Activated T-helper 2 cell treated with anti-CD3 and anti-CD28 coated beads, Interferon-gamma antibody, Interleukin-2, Interleukin-4, amounts not matched to agents 10 μg/mL and 5 μg/mL and 100 μg/mL, durations not matched to agents 14 hours and 24 hours and 36 hours (primary cell): ENCODE measurements at places on chromosomes 1 and 21. TPM values are rescaled to one million over a fixed set of nuclear protein-coding genes. Genes with fewer than 3 reads are reported as not detected.

SERTAD4 gene
- total RNA-seq, result not detected in 2 replicates

AHDC1 gene
- 28.5 and 29.3 TPM in 2 replicates for total RNA-seq

GJA9 gene
- not detected in 2 replicates for total RNA-seq

GNG4 gene
- total RNA-seq, result 167 and 170 TPM in 2 replicates

CFAP45 gene
- 1.5 and 2.3 TPM in 2 replicates for total RNA-seq

OR6K3 gene
- not detected in 2 replicates for total RNA-seq

ARHGEF16 gene
- total RNA-seq, result not detected in 2 replicates

OR6N1 gene
- not detected in 2 replicates for total RNA-seq

MARK1 gene
- total RNA-seq, result not detected in 2 replicates

OR2L8 gene
- total RNA-seq, result 0.21 TPM in 2 replicates

HJV gene
- not detected in 2 replicates for total RNA-seq

NTPCR gene
- 34.6 and 38.1 TPM in 2 replicates for total RNA-seq

OR2L5 gene
- total RNA-seq, result not detected in 2 replicates

FAM72C gene
- 16.9 and 18.7 TPM in 2 replicates for total RNA-seq

SLC19A2 gene
- total RNA-seq, result 11.2 and 11.9 TPM in 2 replicates

NIBAN1 gene
- total RNA-seq, result 16.8 and 17.0 TPM in 2 replicates

TMPRSS2 gene
- not detected in 2 replicates for total RNA-seq

CHI3L2 gene
- total RNA-seq, result 1.3 and 1.8 TPM in 2 replicates

TFF1 gene
- 0.48 and 0.51 TPM in 2 replicates for total RNA-seq

ARHGEF19 gene
- total RNA-seq, result 6.4 and 7.5 TPM in 2 replicates

FAM163A gene
- total RNA-seq, result not detected in 2 replicates

KRTAP12-1 gene
- not detected in 2 replicates for total RNA-seq

FNDC10 gene
- total RNA-seq, result 10.4 and 11.8 TPM in 2 replicates

FYB2 gene
- not detected in 2 replicates for total RNA-seq

MTARC2 gene
- total RNA-seq, result not detected in 2 replicates

ACKR1 gene
- total RNA-seq, result not detected in 2 replicates

E2F2 gene
- total RNA-seq, result 17.2 and 18.6 TPM in 2 replicates

ZNF695 gene
- total RNA-seq, result 1.2 and 1.5 TPM in 2 replicates

TXNIP gene
- 37.8 and 39.1 TPM in 2 replicates for total RNA-seq

CTTNBP2NL gene
- 5.7 and 7.1 TPM in 2 replicates for total RNA-seq

RAB7B gene
- not detected in 2 replicates for total RNA-seq

ALDH4A1 gene
- total RNA-seq, result 4.4 and 5.0 TPM in 2 replicates

HUNK gene
- 0.43 and 0.55 TPM in 2 replicates for total RNA-seq

SLC44A3 gene
- total RNA-seq, result not detected in 2 replicates

DISP1 gene
- 1.7 and 2.0 TPM in 2 replicates for total RNA-seq

LENEP gene
- total RNA-seq, result 0.48 and 2.0 TPM in 2 replicates

ZBTB18 gene
- total RNA-seq, result 4.3 and 4.4 TPM in 2 replicates

ALG14 gene
- total RNA-seq, result 2.4 and 3.1 TPM in 2 replicates

CYP4A11 gene
- not detected in 2 replicates for total RNA-seq

ASH1L gene
- 39.5 and 40.3 TPM in 2 replicates for total RNA-seq

OR2C3 gene
- total RNA-seq, result not detected in 2 replicates
